ENCODE measurements at places on chromosomes 1 and 21.

DNA sequence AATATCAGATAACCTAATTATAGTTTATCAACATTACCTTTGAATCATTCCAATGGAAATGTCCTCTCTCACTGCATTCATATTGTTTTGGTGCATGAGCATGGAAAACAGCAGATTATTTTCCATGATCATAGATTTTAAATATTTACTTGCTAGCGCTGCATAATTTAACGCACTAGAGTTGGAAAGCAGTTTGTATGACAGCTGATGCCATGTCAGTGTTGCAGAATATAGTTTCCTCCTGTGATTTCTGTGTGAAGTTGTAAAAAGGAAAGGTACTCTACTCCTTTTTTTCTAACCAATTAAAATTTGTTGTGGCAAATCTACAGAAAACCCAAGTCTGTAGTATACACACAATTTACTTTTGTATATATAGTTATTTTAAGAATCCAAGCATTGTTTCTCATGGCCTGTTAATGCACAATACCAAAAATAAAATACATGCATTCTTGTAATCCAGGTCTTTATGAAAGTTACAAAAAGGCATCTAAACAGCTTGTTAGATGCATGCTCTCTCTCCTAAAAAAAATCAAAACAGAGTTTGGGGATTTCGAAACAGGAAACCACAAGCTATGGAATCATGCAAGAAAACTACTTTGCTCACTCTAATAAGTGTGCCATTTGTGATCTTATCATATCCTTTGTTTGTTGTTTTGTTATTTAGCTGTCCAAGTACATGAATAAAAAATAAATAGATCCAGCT lies 1.9 kb upstream of the ATG4C start:
- DNase-seq, result no peak

GRCh38 chr1:181794332-181794731 lies 267.2 kb downstream of the ZNF648 start:
- no peak for DNase-seq

DNA sequence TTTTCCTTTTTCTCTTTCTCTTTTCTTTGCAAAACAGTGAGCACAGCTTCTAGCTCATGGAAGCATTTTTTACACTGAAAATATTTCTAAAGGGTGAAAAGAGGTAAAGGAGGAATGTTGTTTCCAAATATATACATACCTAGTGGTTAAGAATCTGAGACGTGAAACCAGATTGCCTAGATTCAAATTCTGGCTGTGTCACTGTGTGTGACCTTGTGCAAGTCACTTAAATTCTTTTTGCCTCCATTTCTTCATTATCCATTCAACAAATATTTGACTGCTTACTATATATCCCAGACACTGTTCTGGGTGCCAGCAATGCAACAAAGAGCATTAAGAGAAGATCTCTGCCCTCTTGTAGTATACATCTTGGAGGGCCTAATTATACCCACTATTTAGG lies 53.3 kb downstream of the ZFYVE9 start:
- no peak for DNase-seq

- no peak for DNase-seq
Observed at GRCh38 chr1:23577056-23578004, 18.0 kb upstream of the ID3 start.
